ENCODE measurements at places on chromosomes 1 and 21.

- DNase-seq = peak; percentile 29
These were observed 47.9 kb downstream of the CDC7 start for GRCh38 chr1:91548376-91549040.

- no peak for DNase-seq
These were observed 71.7 kb upstream of the GUCA2B start for GRCh38 chr1:42081475-42081874.

- no peak for DNase-seq
These were observed 127.2 kb downstream of the LACTBL1 start for GRCh38 chr1:22845398-22845935.

GRCh38 chr1:209527993-209528717 lies 55.4 kb upstream of the CAMK1G start:
- DNase-seq = no peak

DNA sequence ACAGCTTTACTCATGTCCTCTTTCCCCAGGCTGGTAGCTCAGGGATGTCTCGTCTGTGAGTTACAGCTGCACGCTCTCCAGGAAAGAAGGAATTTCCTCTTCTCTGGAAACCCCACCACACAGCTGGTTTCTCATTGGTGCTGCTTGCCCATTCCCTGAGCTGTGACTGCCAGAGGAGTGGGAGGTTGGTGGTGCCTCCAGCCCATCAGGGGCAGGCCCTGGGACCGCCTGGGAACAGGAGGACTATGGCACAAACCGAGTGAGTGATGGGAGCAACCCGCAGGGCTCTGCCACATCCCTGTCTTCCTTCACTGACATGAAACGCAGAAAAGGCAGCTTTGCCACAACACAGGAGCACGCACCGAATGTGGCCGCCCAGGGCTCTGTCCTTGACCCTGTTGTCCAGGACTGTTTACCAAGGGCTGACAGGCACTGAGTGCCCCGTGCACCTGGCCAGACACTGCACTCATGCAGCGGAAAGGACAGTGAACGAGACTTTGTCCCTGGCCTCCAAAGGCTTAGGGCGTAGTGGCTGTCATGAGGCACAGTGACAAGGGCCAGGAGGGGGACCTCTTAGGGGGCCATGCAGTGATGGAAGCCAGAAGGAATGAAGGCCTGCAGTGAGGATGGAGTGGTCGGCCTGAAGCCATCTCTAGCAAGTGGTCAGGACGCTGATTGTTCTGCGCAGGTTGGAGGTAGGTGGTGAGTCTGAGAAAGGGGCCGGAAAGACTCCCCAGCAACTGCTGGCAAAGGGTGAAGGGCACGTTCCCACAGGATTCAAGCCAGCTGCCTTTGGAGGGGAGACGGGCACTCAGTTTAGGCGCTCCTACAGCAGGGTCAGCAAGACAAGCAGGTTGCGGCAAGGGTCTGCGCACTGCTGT lies 1.7 kb upstream of the CCNL2 start:
- DNase-seq = no peak

GRCh38 chr1:168509875-168510791 lies 33.7 kb downstream of the XCL2 start:
- DNase-seq = no peak

GRCh38 chr21:29613021-29613420 lies 314.3 kb downstream of the BACH1 start:
- DNase-seq = no peak
